Breast epithelium (tissue), 4 donors: ENCODE measurements at places on chromosomes 2 and 18. TPM values are rescaled to one million over a fixed set of nuclear protein-coding genes. Genes with fewer than 3 reads are reported as not detected.

- no peak overlapping the region for H3K4me3 ChIP-seq
- H3K27ac ChIP-seq: peak overlapping the region; percentile 64
- H3K4me1 ChIP-seq: peaks cover 6% of the 10 kb centered on the region
- DNase-seq: no peak
These were observed 93.7 kb upstream of the MCFD2 start for GRCh38 chr2:47009253-47009767.

GRCh38 chr2:29239209-29239960, 124.2 kb downstream of the CLIP4 start:
- H3K4me1 ChIP-seq: no peaks in the 10 kb centered on the region
- no peaks in the 10 kb centered on the region for H3K27me3 ChIP-seq
- no peaks in the 10 kb centered on the region for H3K36me3 ChIP-seq
- no peak for DNase-seq
- H3K4me3 ChIP-seq: no peak overlapping the region
- H3K27ac ChIP-seq: no peak overlapping the region

GRCh38 chr2:101967826-101968513, 23.8 kb upstream of the IL1R2 start:
- H3K36me3 ChIP-seq: no peaks in the 10 kb centered on the region
- H3K4me1 ChIP-seq: no peaks in the 10 kb centered on the region
- no peaks in the 10 kb centered on the region for H3K27me3 ChIP-seq
- no peak overlapping the region for H3K4me3 ChIP-seq
- H3K27ac ChIP-seq: peak overlapping the region; percentile 60
- peak; percentile 77 for DNase-seq

DNA sequence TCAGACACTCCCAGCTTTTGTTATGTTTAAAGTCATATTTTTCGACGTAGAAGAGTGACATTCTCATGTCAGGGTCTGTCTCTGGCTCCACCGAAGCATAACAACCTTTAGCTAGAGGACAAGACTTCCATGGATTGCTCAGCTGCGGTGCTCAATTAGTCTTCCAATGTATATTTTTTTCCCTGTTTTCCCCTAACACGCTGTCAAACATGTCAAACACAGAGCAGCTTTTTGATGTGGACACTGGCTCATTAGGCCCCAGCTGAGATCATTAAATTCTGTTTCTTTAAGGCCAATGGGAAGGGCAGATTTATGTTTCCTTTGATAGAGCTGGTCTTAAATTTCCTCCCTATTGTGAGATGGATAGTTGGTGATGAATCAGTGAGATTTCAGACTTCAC, 525.4 kb downstream of the PIK3C3 start:
- H3K4me1 ChIP-seq: no peaks in the 10 kb centered on the region
- no peak overlapping the region for H3K4me3 ChIP-seq
- no peaks in the 10 kb centered on the region for H3K27me3 ChIP-seq
- no peak for DNase-seq

- no peaks in the 10 kb centered on the region for H3K4me1 ChIP-seq
- H3K27me3 ChIP-seq: no peaks in the 10 kb centered on the region
- no peak for DNase-seq
- no peak overlapping the region for H3K27ac ChIP-seq
These were observed 13.0 kb downstream of the SCYGR4 start for GRCh38 chr2:227630322-227630721.

GRCh38 chr2:26178746-26179436, 6.0 kb downstream of the GAREM2 start:
- peaks cover 2% of the 10 kb centered on the region for H3K4me1 ChIP-seq
- peaks cover 2% of the 10 kb centered on the region for H3K27me3 ChIP-seq
- DNase-seq: no peak
- no peak overlapping the region for H3K27ac ChIP-seq

GRCh38 chr2:95346738-95347671, 49.9 kb downstream of the KCNIP3 start:
- H3K4me1 ChIP-seq: no peaks in the 10 kb centered on the region
- DNase-seq: no peak
- no peaks in the 10 kb centered on the region for H3K27me3 ChIP-seq

DNA sequence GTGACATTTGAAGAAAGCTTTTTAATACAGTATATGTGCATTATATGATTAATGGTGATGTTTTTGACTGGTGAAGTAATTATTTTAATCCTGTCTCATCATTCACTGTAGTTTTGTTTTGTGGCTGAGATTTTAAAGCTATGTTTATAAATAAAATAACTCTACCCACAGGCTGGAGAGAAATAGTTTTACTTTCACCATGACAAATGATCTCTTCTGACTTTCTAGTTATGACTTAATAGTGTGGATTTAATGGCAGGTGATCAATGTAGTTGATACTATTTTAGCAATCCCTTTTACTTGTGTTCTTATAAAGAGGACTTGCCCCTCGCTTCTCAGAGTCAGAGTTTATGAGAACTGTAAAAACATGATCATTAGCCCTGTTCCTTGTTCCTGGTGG, 289.5 kb upstream of the SIX3 start:
- H3K27ac ChIP-seq: no peak overlapping the region
- no peaks in the 10 kb centered on the region for H3K36me3 ChIP-seq
- H3K4me1 ChIP-seq: no peaks in the 10 kb centered on the region
- DNase-seq: no peak

DNA sequence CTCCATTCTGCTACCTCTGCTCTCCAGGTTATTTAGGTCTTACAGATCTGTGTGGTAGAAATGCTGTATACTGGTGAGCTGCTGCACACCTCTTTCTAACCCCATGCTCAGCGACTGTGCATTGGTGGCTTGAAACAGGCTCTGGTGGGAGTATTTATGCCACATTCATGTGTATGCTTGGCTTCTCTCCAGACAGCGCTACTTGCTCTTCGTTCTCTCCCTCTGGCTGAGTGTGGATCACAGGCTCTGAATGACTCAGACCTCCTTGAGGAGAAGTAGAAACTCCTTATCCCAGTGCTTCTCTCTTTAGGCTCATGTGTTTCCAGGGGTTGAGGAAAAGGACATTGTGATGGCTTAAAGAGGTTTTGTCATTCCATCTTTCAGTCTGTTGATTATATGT, 54.9 kb downstream of the FHOD3 start:
- H3K36me3 ChIP-seq: no peaks in the 10 kb centered on the region
- DNase-seq: no peak
- no peak overlapping the region for H3K4me3 ChIP-seq
- H3K27ac ChIP-seq: no peak overlapping the region

DNA sequence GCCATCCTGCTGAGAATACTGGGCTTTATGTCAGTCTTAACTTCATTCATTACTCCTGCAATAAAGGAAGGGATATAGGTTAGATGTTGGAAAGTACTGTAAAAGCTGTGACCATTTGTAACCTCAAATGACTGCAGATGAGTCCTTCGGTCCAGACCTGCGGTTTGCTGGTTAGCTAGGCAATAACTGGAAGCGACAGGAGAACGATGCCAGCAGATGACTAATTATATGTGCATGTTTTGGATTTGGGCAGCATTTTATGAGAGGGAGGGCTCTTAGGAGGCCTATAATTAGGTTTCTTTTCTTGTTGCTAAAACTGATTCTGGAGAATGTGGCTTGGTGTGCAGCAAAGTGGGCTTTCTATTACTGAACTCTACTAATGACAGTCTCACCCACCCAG, 205.6 kb downstream of the TMEM182 start:
- H3K4me1 ChIP-seq: no peaks in the 10 kb centered on the region
- H3K27me3 ChIP-seq: no peaks in the 10 kb centered on the region
- no peak overlapping the region for H3K27ac ChIP-seq
- no peaks in the 10 kb centered on the region for H3K36me3 ChIP-seq
- DNase-seq: no peak
- no peak overlapping the region for H3K4me3 ChIP-seq

GRCh38 chr2:197804049-197804757, at the start of gene PLCL1:
Gene PLCL1, plus strand, starts transcription at chr2:197804593.
- DNase-seq: peak; percentile 81
- H3K36me3 ChIP-seq: no peaks in the 10 kb centered on the region
- H3K4me1 ChIP-seq: no peaks in the 10 kb centered on the region
- peak within 1 kb of the TSS; percentile 77 for H3K4me3 ChIP-seq
- peak within 1 kb of the TSS; percentile 54 for H3K27ac ChIP-seq

- H3K27me3 ChIP-seq: no peaks in the 10 kb centered on the region
- DNase-seq: no peak
- no peaks in the 10 kb centered on the region for H3K4me1 ChIP-seq
- H3K36me3 ChIP-seq: no peaks in the 10 kb centered on the region
These were observed 79.1 kb upstream of the UBE2E3 start for GRCh38 chr2:180901331-180901730.

- DNase-seq: peak; percentile 15
- no peak overlapping the region for H3K4me3 ChIP-seq
- no peaks in the 10 kb centered on the region for H3K36me3 ChIP-seq
- no peaks in the 10 kb centered on the region for H3K27me3 ChIP-seq
- H3K27ac ChIP-seq: no peak overlapping the region
- H3K4me1 ChIP-seq: no peaks in the 10 kb centered on the region
These were observed 32.3 kb downstream of the GPC1 start for GRCh38 chr2:240467659-240468302.

DNA sequence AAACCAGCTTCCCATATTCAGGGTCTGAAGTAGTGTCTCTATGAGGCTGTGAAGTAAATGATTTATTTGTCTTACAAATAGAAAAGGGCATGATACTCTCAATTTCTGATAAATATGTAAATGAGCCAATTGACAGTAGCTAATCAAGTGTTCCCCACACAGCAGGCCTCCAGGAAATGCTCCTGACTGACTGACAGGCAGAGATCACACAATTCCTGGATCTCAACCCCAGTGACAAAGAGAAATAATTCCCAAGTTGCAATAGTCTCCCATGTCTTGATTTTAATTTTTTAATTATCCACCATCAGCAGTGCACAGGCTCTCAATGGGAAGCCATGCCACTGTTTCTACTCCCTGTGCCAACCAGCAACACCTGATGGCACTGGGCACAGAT, 390.4 kb downstream of the SOX11 start:
- no peak for DNase-seq
- no peaks in the 10 kb centered on the region for H3K27me3 ChIP-seq
- no peak overlapping the region for H3K27ac ChIP-seq
- no peak overlapping the region for H3K4me3 ChIP-seq
- H3K4me1 ChIP-seq: no peaks in the 10 kb centered on the region

GRCh38 chr2:49165662-49166061, 11.3 kb upstream of the FSHR start:
- DNase-seq: no peak
- H3K36me3 ChIP-seq: no peaks in the 10 kb centered on the region
- no peak overlapping the region for H3K4me3 ChIP-seq
- no peak overlapping the region for H3K27ac ChIP-seq

- no peak overlapping the region for H3K4me3 ChIP-seq
- no peaks in the 10 kb centered on the region for H3K4me1 ChIP-seq
- no peak for DNase-seq
- H3K27me3 ChIP-seq: peaks cover 67% of the 10 kb centered on the region
These were observed 12.6 kb upstream of the KCNG2 start for GRCh38 chr18:79784965-79785770.

GRCh38 chr2:179936654-179937053, 70.4 kb downstream of the CWC22 start:
- no peaks in the 10 kb centered on the region for H3K4me1 ChIP-seq
- H3K27ac ChIP-seq: no peak overlapping the region
- H3K27me3 ChIP-seq: no peaks in the 10 kb centered on the region
- no peak overlapping the region for H3K4me3 ChIP-seq
- DNase-seq: no peak

DNA sequence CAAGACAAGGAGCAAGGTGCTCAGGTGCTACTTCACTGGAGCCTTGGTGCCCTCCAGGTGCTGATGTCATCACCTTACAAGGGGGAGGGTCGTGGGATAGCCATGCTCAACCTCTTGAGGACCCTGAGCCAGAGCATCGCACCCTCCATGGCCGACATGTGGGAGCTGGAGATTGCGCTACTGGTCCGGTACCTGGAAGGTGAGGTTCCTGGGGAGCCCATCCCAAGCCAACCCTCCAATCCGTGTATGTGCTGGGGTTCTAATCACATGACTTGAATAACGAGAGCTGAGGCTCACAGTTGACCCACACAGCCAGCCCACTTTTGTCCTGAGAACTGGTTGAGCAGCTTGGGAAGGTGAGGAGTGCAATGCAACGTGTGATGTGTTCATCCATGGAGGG, 25.9 kb downstream of the MROH2A start:
- H3K4me1 ChIP-seq: no peaks in the 10 kb centered on the region
- H3K27ac ChIP-seq: no peak overlapping the region
- DNase-seq: no peak
- H3K4me3 ChIP-seq: no peak overlapping the region
- H3K27me3 ChIP-seq: no peaks in the 10 kb centered on the region

GRCh38 chr2:142325870-142326269, 195.1 kb upstream of the LRP1B start:
- H3K4me1 ChIP-seq: no peaks in the 10 kb centered on the region
- no peak overlapping the region for H3K27ac ChIP-seq
- no peaks in the 10 kb centered on the region for H3K27me3 ChIP-seq
- no peaks in the 10 kb centered on the region for H3K36me3 ChIP-seq
- no peak overlapping the region for H3K4me3 ChIP-seq

DNA sequence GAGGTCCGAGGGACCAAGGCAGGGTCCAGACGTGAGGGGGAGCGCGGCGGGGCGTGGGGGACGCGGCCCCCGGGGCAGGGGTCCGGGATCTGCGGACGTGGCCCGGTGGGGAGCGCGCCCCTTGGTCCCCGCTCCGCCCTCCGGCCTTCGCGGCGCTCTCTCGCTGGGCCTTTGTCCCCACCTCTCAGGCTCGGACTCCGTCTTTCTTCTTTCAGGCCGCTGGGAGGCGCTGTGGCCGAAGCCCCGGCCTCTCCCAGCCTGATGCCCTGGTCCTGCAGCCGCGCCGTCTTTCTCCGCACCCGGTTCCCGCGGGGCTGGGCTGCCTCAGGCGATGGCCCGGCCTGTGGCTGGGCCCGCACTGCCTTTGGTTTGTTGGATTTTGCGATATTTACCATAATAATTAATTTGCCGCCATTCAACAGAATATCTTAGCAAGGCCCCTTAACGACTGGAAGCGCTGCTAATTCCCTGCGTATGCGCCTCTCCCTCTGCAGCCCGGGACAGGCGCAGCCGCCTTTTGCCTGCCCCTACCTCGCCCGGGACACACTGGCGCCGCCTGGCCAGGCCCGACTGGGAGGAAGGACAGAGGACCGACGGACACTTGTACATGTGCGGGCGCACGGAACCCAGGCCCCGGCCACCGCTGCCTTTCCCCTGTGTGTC, 10.8 kb downstream of the SIX3 start:
- peaks cover 7% of the 10 kb centered on the region for H3K4me1 ChIP-seq
- no peaks in the 10 kb centered on the region for H3K36me3 ChIP-seq
- H3K4me3 ChIP-seq: peak overlapping the region; percentile 34
- no peak for DNase-seq

Gene TUBA3D
- not detected for total RNA-seq

Gene CDCA7
- 3.2 TPM for total RNA-seq

Gene CD8B2
- 0.29 TPM for total RNA-seq

Gene UGT1A10
- not detected for total RNA-seq

Gene DLX1
- not detected for total RNA-seq

Gene GALR1
- not detected for total RNA-seq

Gene FOSL2
- total RNA-seq: 116 TPM

Gene EHD3
- 10.1 TPM for total RNA-seq

Gene DNAH6
- 4.1 TPM for total RNA-seq

Gene CGREF1
- total RNA-seq: 3.2 TPM

Gene HES6
- 4.7 TPM for total RNA-seq

Gene MPP4
- total RNA-seq: 0.29 TPM

Gene TMEM247
- total RNA-seq: not detected
